ENCODE measurements at places on chromosomes 4 and X.

- no peak for DNase-seq
Measured at GRCh38 chr4:155592179-155592937, 74.3 kb upstream of the GUCY1A1 start.

DNA sequence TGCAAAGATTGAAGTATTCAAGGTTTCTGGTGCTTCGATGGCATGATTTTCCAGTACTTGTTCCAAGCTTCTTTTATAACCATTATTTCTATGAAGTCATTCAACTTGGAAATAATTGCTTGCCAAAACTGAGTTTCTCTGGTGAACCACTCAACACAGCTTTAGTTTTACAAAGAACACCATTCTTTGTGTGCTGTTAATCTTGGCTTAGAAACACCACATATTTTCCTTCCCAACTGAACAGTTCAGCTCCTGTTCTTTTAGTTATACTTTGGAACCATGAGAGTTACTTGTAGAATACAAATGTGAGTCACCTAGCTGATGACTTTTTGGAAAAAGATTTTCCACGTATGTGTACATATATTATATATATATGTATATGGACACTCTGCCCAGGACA lies 32.7 kb downstream of the TMEM47 start:
- DNase-seq: no peak

DNA sequence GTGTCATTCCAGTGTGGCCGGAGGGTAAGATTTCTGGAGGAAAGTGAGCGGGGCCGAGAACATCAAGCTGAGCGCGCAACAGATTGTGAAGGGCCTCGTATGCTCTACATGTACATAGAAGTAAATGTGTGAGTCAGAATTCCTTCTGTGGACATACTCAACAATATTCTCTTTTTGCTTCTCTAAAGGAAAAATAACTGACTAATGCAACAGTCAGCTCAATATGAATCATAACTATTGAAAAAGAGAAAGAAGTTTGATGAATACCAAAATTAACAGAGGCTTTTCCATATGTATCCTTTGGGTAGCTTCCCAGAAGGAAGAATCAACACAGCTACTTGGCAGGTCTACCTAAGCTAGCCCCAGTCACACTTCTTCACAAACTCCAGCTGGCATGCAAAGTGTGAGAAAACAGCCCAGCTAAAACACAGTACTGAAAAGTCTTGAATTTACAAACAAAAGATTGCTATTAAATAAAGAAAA lies 87.5 kb upstream of the ZFP42 start:
- no peak for DNase-seq

- no peak for DNase-seq
Measured at GRCh38 chr4:147839663-147840062, 107.8 kb downstream of the ARHGAP10 start.

DNA sequence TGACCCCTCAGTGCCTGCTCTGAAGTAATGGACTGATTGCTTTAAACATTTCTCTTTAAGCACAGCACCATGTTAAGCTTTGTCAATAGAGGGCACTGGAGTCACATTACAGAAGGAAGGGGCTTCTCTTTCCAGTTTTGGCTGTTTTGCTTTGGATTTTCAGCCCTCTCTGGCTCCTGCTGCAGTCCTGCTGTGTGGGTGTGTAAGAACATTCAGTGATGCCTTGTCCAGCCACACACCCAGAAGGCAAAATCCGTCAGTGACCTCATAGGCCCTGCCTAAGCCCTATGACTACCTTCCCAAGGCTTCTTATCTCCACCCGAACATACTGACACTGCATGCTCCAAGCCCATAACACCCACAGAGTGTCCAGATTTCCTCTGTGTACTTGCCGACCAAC lies 215.3 kb upstream of the CTSO start:
- DNase-seq: no peak

GRCh38 chr4:4326166-4326565 lies 36.1 kb downstream of the ZBTB49 start:
- DNase-seq: no peak
